ENCODE measurements at places on chromosomes 7 and 10. TPM values are rescaled to one million over a fixed set of nuclear protein-coding genes. Genes with fewer than 3 reads are reported as not detected.

Gene RBM20
- total RNA-seq = 3.6 TPM

Gene FBXL13
- total RNA-seq = 13.3 TPM

Gene CRYGN
- total RNA-seq = 0.43 TPM

Gene RARRES2
- 343 TPM for total RNA-seq

Gene MYO3A
- total RNA-seq = not detected

Gene ELFN1
- 0.25 TPM for total RNA-seq

Gene CCDC7
- 33.9 TPM for total RNA-seq

GRCh38 chr10:86105181-86105580, 261.4 kb downstream of the GRID1 start:
- no peak overlapping the region for H3K27ac ChIP-seq
- no peak for DNase-seq
- no peak overlapping the region for H3K4me3 ChIP-seq
- H3K4me1 ChIP-seq = no peaks in the 10 kb centered on the region

GRCh38 chr7:18290865-18291264, 204.7 kb upstream of the HDAC9 start:
- H3K36me3 ChIP-seq = no peaks in the 10 kb centered on the region
- no peak overlapping the region for H3K27ac ChIP-seq

GRCh38 chr7:43572516-43573049, 10.3 kb upstream of the STK17A start:
- H3K4me1 ChIP-seq = no peaks in the 10 kb centered on the region
- H3K4me3 ChIP-seq = no peak overlapping the region
- DNase-seq = no peak
- no peaks in the 10 kb centered on the region for H3K27me3 ChIP-seq

DNA sequence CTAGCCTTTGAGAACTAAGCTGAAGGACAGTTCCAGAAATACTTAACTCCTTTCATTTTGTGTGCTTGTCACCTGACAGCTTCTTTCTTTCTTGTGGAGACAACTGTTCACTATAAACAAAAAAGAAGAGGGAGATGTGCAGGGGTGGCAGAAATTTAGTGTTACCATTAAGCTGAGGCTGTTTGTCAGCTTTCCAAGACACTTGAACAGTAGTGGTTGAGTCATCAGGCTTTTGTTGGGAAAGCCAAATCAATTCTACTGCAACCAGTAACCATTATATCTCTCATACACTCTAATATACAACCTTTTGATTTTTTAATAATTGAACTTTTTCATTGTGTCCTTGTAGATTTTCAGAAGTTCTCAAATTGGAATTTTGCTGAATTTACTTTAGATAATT, 75.3 kb downstream of the POLL start:
- no peak for DNase-seq
- no peak overlapping the region for H3K27ac ChIP-seq
- no peaks in the 10 kb centered on the region for H3K36me3 ChIP-seq
- H3K4me1 ChIP-seq = no peaks in the 10 kb centered on the region
- no peak overlapping the region for H3K4me3 ChIP-seq
- no peaks in the 10 kb centered on the region for H3K27me3 ChIP-seq

- H3K4me1 ChIP-seq = no peaks in the 10 kb centered on the region
- no peaks in the 10 kb centered on the region for H3K36me3 ChIP-seq
- H3K27ac ChIP-seq = no peak overlapping the region
- no peak for DNase-seq
- H3K4me3 ChIP-seq = no peak overlapping the region
Observed at GRCh38 chr7:23022258-23022769, 8.4 kb upstream of the HYCC1 start.

DNA sequence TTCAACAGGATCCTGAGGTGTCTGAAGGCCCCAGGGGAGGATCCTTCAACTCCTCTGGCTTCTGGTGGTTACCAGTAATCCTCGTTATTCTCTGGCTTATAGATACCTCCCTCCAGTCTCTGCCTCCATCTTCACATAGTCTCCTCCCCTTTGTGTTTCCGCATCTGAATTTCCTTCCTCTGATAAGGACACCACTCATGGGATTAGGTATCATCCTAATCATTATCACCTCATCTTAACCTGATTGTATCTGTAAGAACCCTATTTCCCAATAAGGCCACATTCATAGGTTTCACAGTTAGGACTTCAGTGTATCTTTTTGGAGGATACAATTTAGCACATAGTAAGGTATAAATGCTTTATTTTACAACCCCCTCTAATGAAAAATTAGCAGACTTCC, 1189.2 kb downstream of the CNTNAP2 start:
- H3K27me3 ChIP-seq = no peaks in the 10 kb centered on the region
- no peaks in the 10 kb centered on the region for H3K36me3 ChIP-seq
- no peak for DNase-seq

GRCh38 chr7:115965796-115966475, 64.6 kb downstream of the TFEC start:
- no peak for DNase-seq
- H3K27me3 ChIP-seq = no peaks in the 10 kb centered on the region
- H3K36me3 ChIP-seq = no peaks in the 10 kb centered on the region
- no peak overlapping the region for H3K4me3 ChIP-seq
- H3K27ac ChIP-seq = no peak overlapping the region

DNA sequence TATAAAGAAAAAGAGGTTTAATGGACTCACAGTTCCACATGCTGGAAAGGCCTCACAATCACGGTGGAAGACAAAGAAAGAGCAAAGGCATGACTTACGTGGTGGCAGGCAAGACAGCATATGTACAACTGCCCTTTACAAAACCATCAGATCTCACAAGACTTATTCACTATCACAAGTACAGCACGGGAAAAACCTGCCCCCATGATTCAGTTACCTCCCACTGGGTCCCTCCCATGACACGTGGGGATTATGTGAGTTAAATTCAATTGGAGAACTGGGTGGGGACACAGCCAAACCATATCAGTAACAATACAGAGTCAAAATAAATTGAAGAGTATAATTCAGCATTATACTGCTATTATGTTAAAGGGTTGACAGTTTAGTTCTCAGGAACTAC, 37.8 kb downstream of the RNLS start:
- H3K36me3 ChIP-seq = no peaks in the 10 kb centered on the region
- H3K4me3 ChIP-seq = no peak overlapping the region
- no peak overlapping the region for H3K27ac ChIP-seq
- peaks cover 2% of the 10 kb centered on the region for H3K4me1 ChIP-seq
- DNase-seq = no peak

DNA sequence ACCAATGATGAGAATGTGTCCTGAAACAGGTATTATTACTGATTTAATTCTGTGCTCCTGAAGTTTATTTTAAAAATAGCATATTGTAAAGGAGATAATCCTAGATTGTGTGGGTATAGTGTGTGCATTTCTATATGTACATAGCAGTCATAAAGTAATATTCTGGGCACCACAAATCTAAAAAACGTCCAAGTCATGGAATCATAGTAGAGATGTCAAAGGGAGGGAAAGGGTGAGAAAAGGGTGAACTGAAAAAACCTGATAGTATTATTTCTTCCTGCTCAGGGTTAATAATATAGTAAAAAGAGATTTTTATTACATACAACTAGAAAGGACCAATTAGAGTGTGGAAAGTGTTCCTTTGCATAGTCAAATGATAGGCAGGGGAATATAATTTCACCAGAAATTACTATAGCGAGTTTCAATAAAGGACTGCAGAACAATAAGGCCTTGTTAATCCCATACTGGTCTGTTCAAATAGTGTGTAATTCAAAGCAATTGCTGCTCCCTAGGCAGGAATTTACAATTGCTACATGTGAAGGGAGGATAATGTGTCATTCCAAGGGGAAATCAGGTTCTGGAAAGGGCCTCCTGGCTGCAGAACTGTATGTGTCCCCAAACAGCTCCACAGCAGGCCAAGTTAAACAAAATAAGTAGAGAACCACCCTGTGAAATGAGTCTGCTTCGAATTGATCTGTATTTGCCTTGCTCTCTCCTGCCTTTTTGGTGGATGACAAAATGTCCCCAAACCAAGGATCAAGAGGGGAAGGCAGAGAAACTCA, 42.5 kb upstream of the KMT2E start:
- peaks cover 4% of the 10 kb centered on the region for H3K4me1 ChIP-seq
- no peak overlapping the region for H3K4me3 ChIP-seq
- H3K36me3 ChIP-seq = no peaks in the 10 kb centered on the region
- no peak for DNase-seq

GRCh38 chr7:40646717-40647116, 511.9 kb downstream of the SUGCT start:
- H3K36me3 ChIP-seq = no peaks in the 10 kb centered on the region
- H3K27ac ChIP-seq = no peak overlapping the region
- DNase-seq = no peak

DNA sequence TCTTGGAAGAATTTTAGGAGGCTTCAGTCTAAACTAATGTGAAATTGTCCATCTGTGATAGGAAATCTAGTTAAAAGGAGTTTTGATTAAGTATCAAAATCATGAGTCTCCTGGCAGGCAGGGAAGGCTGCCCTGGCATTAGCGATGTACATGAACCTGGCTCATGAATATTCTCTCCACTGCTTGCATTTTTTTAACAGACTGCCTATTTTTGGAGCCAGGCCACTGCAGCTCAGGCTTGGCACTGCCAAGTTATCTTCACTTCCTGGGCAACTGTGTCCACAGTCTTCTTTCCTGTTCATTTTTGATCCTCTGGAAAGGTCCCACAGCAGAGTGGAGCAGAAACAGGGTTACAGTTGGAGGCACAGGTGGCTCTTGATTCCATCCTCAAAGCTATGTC, 7.0 kb downstream of the GPR26 start:
- H3K27me3 ChIP-seq = no peaks in the 10 kb centered on the region
- DNase-seq = no peak
- H3K4me3 ChIP-seq = no peak overlapping the region
- H3K36me3 ChIP-seq = no peaks in the 10 kb centered on the region

- H3K27ac ChIP-seq = no peak overlapping the region
- H3K36me3 ChIP-seq = no peaks in the 10 kb centered on the region
- no peaks in the 10 kb centered on the region for H3K4me1 ChIP-seq
- H3K4me3 ChIP-seq = no peak overlapping the region
- no peaks in the 10 kb centered on the region for H3K27me3 ChIP-seq
Observed at GRCh38 chr7:45421806-45422205, 152.4 kb upstream of the ADCY1 start.

GRCh38 chr7:13159467-13160184, 472.2 kb downstream of the ARL4A start:
- no peak overlapping the region for H3K4me3 ChIP-seq
- DNase-seq = no peak
- no peaks in the 10 kb centered on the region for H3K36me3 ChIP-seq
- H3K27ac ChIP-seq = no peak overlapping the region
- H3K4me1 ChIP-seq = no peaks in the 10 kb centered on the region

GRCh38 chr7:128352153-128352537, 8.4 kb upstream of the RBM28 start:
- H3K36me3 ChIP-seq = no peaks in the 10 kb centered on the region
- no peak overlapping the region for H3K4me3 ChIP-seq
- no peak overlapping the region for H3K27ac ChIP-seq
- DNase-seq = no peak
- no peaks in the 10 kb centered on the region for H3K27me3 ChIP-seq
- H3K4me1 ChIP-seq = peaks cover 2% of the 10 kb centered on the region

GRCh38 chr10:82340166-82340565, 465.2 kb downstream of the NRG3 start:
- DNase-seq = no peak
- no peaks in the 10 kb centered on the region for H3K36me3 ChIP-seq
- no peak overlapping the region for H3K27ac ChIP-seq
- H3K4me1 ChIP-seq = no peaks in the 10 kb centered on the region
- H3K4me3 ChIP-seq = no peak overlapping the region

GRCh38 chr10:131162866-131163843, 148.4 kb downstream of the TCERG1L start:
- H3K36me3 ChIP-seq = no peaks in the 10 kb centered on the region
- H3K4me3 ChIP-seq = no peak overlapping the region
- no peak for DNase-seq

DNA sequence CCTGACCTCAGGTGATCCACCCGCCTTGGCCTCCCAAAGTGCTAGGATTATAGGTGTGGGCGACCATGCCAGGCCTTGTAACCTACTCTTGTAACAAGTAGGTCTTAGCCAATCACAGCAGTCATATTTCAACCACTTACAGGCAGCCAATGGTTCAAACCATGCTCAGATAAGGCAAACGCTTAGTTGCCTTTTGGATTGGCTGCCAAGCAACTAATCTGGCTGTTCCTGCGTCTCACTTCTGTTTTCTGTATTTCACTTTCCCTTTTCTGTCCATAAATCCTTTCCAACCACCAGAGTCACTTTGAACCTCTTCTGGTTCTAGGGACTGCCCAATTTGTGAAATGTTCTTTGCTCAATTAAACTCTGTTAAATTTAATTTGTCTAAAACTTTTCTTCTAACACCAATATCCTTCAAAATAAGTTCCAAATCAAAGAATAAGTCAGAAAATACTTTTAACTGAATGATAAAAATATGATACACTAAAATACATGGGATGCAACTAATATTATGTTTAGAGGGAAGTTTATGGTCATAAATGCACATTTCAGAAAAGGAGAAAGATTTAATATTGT, 19.1 kb upstream of the PRF1 start:
- H3K4me1 ChIP-seq = no peaks in the 10 kb centered on the region
- no peak for DNase-seq
- H3K27me3 ChIP-seq = no peaks in the 10 kb centered on the region
- no peak overlapping the region for H3K27ac ChIP-seq

DNA sequence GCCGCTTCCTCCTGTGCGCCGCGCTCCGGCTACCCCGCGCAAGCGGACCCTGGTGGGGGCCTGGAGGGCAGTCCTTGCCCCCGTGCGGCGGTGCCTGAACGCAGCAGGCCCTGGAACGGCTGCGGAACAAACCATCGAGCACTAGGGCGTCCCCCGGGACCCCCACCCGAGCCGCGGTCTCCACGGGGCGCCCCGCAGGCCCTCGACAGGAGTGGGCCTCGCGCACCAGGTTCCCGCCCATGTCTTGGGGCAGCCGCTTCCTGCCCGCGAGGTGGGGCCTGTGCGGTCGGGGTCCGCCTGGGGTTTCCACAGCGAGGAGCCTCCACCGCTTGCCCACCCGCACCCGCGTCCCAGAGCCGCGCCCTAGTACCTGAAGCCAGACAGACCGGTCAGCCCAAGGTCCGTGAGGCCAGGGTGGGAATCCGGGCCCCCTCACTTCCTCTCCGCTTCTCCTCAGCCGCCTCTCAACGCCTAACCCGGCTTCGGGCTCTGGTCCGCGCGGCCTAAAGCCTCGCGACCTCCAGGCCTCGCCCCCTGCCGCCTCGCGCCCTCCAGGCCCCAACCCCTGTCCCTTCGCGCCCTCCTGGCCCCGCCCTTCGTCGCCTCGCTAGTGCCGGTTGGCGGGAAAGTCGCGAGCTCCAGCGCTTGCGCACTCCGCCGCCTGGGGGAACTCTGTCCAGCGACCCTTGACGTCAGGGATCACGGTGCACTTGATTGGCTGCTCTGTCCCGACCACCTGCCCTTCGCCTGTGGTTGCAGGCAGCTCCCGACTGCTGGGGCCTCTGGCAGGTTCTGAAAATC, 7.0 kb upstream of the GBX1 start:
- H3K4me3 ChIP-seq = no peak overlapping the region
- H3K36me3 ChIP-seq = no peaks in the 10 kb centered on the region
- DNase-seq = no peak
- H3K4me1 ChIP-seq = no peaks in the 10 kb centered on the region
- no peaks in the 10 kb centered on the region for H3K27me3 ChIP-seq

Measured in ovary (tissue), 10 donors.